ENCODE measurements at places on chromosomes 12 and 14. TPM values are rescaled to one million over a fixed set of nuclear protein-coding genes. Genes with fewer than 3 reads are reported as not detected.

The CCDC177 gene
- total RNA-seq = not detected

The TEX22 gene
- total RNA-seq = 0.44 TPM

The ZNF10 gene
- 8.0 TPM for total RNA-seq

The CEBPE gene
- not detected for total RNA-seq

The AVPR1A gene
- total RNA-seq = not detected
